Left ventricle myocardium inferior (tissue), 1 donor: ENCODE measurements at places on chromosomes 1 and 21.

DNA sequence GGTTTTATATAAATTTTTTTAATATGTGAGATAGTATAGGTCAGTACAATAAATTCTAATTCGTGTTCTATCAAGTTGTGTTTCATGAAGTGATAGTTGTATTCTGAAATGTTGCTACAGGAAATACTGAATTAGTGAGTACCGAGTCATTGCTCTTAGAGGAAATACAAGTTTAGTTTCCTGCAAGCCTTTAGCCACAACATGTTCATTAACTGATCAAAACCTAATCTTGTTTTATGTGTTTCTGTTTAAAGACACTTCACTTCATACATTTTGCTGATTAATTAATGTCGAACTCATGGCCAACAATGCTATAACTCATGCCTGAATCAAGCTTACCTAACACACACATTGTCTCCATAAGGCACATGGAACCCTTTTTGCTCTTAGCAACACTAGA is 43.6 kb downstream of the LRRC7 start:
- DNase-seq: no peak

GRCh38 chr21:16978309-16978895 is 534.4 kb upstream of the CXADR start:
- no peak for DNase-seq

DNA sequence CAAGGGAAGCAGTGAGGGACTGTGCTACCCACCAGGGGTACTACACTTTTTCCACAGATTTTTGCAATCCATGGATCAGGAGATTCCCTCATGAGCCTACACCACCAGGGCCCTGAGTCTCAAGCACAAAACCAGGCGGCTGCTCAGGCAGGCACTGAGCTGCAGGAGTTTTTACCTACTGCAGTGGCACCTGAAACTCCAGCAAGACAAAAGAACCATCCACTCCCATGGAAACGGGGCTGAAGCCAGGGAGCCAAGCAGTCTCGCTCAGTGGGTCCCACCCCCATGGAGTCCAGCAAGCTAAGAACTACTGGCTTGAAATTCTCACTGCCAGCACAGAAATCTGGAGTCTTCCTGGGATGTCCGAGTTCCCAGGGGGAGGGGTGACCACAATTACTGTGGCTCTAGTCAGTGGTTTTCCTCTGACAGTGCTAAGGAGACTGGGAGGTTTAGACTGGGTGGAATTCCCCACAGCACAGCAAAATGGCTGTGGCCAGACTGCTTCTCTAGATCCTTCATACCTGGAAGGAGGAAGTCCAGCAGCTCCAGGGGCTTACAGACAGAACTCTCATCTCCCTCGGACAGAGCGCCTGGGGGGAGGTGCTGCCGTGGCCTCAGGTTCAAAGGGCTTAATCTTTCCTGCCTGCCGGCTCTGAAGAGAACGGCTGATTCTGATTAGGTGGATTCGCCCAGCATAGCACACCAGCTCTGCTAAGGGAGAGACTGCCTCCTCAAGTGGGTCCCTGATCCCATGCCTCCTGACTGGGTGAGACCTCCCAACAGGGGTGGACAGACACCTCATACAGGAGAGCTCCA is 437.8 kb downstream of the LTN1 start:
- no peak for DNase-seq

GRCh38 chr1:247111259-247111699 is 7.1 kb upstream of the ZNF669 start:
- no peak for DNase-seq

- DNase-seq: peak; percentile 77
These were observed 32.2 kb upstream of the EPB41 start for GRCh38 chr1:28882009-28882628.

GRCh38 chr1:42172381-42173133 is 8.0 kb upstream of the GUCA2A start:
- DNase-seq: peak; percentile 64

DNA sequence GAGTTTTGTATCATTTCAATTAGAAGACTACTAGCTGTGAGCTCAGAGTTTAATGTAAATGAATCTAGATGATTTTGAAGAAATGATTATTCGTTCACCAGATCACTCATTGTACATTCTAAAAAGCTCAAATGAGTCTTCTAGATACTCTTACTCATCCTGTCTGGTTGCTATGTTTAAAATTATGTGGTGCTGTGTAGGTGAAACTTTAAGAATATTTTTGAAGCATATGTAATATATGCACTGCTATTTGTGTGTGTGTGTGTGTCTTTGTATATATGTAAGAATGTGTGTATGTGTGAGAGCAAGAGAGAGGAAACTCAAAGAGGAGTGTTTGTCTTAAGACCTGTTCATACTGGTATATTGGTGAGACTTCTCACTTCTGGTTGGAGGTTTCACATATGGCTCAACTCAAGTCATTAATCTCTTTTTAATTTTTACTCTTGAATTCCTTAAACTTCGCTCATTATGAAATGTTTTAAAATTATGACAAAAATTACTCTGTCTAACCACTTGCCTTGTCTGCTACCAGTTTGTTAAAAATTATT is 8.6 kb upstream of the C1orf105 start:
- DNase-seq: no peak

- DNase-seq: no peak
These were observed 17.4 kb downstream of the MRPL39 start for GRCh38 chr21:25589887-25590286.

DNA sequence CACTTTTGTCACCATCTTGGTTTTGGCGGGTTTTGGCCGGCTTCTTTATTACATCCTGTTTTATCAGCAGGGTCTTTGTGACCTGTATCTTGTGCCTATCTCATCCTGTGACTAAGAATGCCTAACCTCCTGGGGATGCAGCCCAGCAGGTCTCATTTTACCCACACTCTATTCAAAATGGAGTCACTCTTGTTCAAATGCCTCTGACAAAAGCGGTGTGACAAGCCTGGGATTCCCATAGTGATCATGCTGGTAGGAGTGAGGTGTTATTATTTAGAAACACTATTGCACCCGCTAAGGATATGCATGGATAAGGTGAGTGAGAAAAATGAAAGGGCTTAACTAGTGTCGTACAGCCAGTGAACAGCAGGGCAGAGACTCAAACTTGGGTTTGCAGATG is 111.7 kb upstream of the COA6 start:
- no peak for DNase-seq

- DNase-seq: no peak
These were observed 99.9 kb upstream of the ZBTB40 start for GRCh38 chr1:22351768-22352080.

DNA sequence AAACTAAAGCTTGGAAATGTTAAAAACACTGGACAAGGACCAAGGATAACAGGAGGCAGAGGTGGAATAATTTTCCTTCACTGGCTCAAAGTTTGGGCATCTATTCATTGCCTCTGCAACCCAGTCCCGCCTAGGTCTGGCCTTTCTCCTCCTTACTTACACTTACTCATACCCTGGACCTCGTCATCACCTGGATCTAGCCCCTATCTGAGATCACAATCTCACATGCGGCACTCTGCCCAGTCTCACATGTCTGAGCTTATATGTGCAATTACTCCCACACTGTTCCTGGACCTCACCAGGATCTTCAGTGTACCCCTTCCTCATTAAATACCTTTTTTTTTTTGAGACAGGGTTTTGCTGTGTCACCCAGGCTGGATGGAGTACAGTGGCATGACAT is 37.6 kb downstream of the NVL start:
- DNase-seq: no peak

DNA sequence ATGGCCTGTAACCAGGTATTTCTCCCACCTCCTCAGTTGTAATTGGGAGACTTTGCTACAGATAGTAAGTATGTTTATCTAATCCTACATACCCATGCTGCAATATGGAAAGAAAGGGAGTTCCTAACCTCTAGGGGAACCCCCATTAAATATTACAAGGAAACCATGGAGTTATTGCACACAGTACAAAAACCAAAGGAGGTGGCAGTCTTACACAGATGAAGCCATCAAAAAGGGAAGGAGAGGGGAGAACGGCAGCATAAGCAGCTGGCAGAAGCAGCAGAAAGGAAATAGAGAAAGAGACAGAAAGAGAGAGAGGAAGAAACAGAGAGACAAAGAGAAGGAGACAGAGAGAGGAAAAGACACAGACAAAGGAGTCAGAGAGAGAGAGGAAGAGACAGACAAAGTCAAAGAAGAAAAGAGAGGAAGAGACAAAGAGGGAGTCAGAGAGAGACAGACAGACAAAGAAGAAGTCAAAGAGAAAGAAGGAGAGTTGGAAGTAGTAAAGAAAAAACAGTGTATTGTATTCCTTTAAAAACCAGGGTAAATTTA is 142.9 kb downstream of the FASLG start:
- no peak for DNase-seq

DNA sequence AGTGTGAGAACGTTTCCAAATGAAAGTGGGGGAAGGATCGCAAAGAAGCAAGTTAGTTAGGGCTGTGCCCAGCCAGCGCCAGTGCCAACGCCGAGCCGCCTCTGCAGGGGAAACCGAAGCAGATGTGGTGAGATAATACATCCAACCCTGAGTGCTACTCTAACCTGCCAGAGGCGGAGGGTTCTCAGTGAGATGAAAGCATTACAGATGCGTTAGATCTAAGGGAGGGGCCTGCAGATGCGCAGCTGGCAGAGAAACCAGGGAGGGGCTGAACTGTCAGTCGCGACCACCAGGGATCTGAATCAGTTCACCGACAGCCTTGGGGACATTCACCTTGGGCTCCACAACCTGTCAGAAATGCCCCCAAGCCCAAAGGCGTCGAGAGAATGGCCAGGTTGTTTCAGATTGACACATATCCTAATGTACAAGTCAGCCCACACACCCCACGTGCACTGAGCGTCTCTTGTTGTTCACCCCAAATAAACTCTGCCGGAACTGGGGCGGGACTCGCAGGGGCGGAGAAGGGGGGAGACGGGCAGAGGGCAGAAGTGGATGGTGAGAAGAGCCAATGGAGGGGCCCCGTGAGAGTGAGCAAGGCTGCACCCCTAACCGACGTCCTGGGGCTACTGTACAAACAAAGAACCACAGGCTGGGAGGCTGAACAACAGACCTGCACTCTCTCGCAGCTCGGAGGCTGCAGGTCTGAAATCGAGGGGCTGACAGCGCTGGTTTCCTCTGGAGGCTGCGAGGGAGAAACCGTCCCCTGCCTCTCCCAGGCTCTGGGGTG is 8.7 kb upstream of the UMODL1 start:
- DNase-seq: no peak

- DNase-seq: no peak
These were observed 2.4 kb downstream of the PGD start for GRCh38 chr1:10401281-10401680.

GRCh38 chr1:54227091-54227602 is 27.2 kb downstream of the MRPL37 start:
- no peak for DNase-seq

- DNase-seq: no peak
These were observed 154.3 kb downstream of the IGSF21 start for GRCh38 chr1:18261891-18262290.

DNA sequence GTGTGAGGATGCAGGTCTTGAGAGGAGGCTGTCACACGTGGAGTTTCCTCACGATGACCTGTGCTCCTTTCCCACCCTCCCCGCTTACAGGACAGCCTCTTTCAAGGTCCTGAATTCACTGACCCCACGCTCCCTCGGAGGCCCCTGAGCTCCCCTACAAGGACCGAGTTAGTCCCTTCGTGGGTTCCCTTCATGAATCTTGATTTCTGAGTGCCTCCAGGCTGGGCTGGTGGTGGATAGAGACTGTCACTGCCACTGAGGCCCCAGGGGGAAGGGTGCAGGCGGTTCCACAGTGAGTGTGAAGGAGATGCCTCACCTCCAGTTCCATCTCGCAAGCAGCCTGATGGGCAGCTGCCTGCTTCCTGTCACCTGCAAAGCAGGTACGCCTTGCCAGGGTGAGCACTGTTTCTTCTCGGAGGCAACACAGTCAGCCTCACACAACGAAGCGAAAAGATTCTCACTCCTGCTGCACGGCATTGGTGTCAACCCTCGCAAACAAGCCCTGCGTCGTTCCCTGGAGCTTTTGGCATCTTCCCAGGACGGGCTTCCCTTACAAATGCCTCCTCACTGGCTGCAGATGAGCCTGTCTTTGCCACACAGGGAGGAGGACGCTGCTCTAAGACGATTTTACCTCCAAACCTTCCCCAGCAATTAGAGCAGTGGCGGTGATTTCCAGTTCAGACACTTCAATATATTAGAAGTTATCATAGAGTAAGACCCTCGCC is 26.7 kb upstream of the PCP4 start:
- DNase-seq: no peak

DNA sequence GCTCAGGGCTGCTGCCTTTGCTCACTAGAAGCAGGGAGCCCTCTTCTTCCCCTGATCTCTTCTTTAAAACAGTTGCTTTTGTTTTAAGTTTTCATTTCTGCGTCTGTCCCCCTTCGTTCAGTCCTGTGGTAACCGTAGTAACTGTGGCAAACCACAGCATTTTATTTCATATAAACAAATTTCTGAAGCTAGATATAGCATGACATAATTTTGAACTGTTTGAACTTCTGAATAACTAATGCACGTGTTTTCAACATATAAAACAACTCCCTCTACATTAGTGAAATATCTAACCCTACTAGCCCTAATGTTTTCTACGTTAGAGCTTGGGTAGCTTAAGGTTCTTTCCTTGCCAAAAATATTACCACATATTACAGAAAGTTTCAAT is 104.6 kb downstream of the DISP1 start:
- no peak for DNase-seq

DNA sequence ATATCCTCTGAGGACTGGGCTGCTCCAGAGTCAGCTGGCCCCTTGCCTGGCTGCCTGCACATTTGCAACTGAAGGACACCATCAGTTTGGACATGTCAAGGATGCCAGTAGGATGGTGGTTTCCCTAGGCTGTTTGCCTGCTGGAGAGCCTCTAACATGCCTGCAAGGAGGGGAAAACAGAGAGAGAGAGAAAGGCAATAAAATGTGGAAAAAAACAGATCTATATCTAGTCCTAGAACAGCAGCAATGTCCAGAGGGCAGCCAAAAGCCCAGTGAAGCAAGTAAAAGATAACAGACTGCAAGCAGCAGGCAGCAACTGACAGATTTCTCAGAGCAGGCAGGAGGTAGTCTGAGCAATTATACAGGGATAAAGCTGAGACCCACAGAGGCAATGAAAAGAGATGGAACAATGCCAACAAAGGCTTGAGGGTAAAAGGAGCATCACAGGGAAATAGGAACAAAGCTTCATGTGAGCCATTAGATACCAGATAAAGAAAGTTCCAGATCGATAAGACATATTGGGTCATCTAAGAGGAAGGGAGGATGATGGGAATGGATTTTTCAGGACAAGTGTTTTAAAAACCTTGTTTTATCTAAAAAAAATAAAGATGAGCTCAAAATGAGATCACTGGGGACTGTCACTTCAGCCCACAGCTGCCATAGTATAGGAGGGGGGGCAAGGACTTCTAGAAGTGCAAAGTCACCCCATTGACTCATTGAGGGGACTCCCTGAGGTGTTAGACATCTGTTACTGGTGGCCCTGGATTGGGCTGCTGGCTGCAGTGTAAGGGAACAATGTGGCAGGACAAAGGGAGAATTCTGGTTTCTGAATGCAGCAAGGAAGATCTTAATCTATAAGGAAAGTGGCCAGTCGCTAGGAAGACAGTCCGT is 38.6 kb upstream of the GADD45A start:
- peak; percentile 57 for DNase-seq

DNA sequence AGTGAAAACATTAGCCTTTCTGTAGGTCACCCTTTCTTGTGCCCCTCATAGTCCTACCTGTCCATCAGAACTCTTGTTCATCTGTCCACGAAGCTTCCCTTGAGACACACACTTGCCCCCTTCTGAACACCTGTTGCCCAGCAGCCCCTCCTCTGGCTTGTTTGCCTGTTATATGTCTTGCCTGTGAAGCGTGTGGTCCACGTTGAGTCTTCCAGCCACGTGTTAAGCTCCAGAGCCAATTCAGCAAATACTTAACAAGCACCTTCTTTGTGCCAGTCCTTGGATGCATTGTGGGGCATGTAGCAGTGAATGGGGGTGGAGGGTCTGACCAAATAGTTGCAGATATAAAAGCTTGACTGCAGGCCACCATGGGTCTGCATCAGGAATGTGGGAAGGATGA is 66.6 kb downstream of the MAN1C1 start:
- DNase-seq: no peak
